ENCODE measurements at places on chromosomes 16 and 17.

GRCh38 chr17:50055055-50055425 is 870 bp upstream of the ITGA3 start:
- no peak for DNase-seq

DNA sequence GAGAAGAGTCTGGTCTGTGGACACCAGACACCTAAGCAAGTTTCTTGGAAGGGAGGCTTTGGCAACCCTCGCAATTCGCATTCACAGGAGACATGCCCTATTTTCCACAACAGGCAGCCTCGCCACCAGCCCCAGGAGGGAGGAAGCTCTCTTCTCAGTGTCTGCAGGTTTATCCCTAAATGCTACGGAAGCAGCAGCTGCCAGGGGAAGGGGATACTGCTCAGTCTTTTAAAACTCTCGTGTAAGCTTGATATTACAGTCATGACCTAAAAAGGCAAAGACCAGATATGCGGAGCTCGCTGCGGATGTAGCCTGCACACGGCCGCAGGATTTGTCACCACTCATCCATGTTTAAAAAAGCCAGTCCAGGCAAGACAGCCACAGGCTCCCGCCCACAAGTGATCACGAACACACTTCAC is 159.2 kb upstream of the RPH3AL start:
- no peak for DNase-seq

DNA sequence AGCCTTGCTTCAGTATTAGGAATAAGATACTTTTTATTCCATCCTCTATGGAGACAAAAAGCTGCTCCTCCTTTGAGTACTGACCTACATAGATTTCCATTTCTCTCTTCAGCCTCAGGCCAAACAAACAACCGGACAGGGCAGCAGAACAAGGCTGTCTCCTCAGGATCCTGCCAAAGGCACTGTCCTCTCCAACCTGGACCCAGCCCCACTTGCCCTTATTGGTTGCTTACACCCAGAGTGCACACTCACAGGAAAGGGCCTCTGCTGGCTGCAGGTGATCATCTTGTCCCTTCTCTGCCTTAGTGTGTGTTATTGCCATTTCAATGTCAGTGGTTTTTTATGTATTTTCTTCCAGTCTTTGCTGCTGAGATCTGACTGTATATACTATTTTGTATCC is 26.6 kb downstream of the LIG3 start:
- no peak for DNase-seq

- no peak for DNase-seq
Observed at GRCh38 chr16:88350922-88351321, 31.8 kb upstream of the ZNF469 start.

GRCh38 chr17:44998646-44999045 is 30.5 kb upstream of the C1QL1 start:
- DNase-seq = no peak

DNA sequence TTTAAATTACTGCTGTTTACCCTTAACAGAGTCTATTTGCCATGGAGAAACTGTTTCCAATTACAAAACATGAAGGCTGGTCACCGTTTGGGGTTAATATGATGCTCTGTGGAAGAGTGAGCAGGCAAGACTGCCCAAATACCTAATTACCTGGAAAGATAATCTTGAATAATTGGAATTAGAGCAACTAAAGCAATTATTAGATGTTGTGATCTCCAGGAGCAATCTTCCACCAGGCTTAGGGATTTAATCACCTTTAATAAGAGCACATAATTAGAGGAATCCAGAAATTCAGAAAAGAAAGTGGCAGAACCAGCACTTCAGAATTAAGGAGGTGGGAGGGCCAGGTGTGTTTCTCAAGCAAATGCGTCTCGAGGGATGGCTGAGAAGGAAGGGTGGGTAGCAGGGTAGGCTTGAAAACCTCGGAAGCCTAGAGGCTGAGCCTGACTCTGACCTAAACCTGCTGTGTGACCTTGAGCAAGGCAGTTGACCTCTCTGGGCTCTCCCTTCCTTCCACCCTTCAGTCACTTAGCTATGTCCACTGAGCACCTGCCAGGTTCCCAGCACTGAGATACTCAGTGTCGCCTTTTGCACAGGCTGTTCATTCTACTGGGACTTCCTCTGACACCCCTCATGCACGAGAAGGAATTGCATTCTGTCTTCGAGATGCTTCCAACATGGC is 113.2 kb downstream of the GSG1L start:
- no peak for DNase-seq

DNA sequence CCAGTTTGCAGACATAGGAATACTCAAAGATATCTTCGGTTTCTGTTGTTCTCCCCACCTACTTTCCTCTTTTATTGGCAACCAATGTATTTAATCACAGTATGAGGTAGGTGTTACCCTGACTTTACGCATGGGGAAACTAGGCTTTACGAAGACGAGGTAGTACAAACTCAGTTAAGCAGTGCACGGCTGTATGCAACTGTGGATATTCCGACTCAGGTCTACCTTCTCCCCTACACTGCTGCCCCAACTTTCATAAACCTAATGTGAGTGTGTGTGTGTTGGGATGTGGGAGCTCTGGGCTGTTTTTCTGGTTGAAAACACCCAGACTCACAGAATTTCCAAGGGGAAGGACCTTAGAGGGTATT is 1.2 kb upstream of the GPT2 start:
- no peak for DNase-seq

DNA sequence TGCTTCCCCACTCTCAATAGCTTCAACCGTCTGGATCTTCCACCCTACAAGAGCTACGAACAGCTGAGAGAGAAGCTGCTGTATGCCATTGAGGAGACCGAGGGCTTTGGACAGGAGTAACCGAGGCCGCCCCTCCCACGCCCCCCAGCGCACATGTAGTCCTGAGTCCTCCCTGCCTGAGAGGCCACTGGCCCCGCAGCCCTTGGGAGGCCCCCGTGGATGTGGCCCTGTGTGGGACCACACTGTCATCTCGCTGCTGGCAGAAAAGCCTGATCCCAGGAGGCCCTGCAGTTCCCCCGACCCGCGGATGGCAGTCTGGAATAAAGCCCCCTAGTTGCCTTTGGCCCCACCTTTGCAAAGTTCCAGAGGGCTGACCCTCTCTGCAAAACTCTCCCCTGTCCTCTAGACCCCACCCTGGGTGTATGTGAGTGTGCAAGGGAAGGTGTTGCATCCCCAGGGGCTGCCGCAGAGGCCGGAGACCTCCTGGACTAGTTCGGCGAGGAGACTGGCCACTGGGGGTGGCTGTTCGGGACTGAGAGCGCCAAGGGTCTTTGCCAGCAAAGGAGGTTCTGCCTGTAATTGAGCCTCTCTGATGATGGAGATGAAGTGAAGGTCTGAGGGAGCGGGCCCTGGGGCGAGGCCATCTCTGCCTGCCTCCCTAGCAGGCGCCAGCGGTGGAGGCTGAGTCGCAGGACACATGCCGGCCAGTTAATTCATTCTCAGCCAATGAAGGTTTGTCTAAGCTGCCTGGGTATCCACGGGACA is 11.1 kb upstream of the CLEC18A start:
- DNase-seq = no peak

GRCh38 chr16:50997679-50998078 is 153.4 kb downstream of the SALL1 start:
- no peak for DNase-seq

- DNase-seq = no peak
Observed at GRCh38 chr17:27461192-27461859, 5.1 kb downstream of the KSR1 start.

DNA sequence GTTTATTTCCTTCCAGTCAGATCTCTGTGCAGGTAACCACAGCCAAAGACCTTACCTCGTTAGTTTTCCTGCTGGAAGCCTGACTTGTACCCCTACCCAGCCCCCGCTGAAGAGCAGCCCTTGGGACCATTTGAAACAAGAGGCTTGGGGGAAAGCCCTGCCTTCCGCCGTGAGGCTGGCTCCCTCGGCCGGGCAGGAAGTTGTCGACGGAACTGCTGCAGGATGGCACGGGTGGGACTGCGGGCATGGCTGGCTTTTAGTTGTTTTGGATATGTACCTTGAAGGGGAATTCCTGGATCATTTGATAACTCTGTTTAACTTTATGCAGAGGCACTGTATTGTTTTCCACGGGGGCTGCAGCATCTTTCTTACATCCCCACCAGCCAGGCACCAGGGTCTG is 49.0 kb upstream of the ENDOV start:
- DNase-seq = no peak

GRCh38 chr17:41687828-41688640 is 651 bp upstream of the EIF1 start:
- no peak for DNase-seq

GRCh38 chr17:14307560-14308024 is 6.7 kb downstream of the HS3ST3B1 start:
- no peak for DNase-seq

- DNase-seq = no peak
Observed at GRCh38 chr17:16286947-16287562, 66.2 kb downstream of the CENPV start.

GRCh38 chr16:51222016-51222415 is 70.9 kb upstream of the SALL1 start:
- DNase-seq = no peak

GRCh38 chr17:73711184-73711583 is 66.9 kb upstream of the SDK2 start:
- DNase-seq = no peak

DNA sequence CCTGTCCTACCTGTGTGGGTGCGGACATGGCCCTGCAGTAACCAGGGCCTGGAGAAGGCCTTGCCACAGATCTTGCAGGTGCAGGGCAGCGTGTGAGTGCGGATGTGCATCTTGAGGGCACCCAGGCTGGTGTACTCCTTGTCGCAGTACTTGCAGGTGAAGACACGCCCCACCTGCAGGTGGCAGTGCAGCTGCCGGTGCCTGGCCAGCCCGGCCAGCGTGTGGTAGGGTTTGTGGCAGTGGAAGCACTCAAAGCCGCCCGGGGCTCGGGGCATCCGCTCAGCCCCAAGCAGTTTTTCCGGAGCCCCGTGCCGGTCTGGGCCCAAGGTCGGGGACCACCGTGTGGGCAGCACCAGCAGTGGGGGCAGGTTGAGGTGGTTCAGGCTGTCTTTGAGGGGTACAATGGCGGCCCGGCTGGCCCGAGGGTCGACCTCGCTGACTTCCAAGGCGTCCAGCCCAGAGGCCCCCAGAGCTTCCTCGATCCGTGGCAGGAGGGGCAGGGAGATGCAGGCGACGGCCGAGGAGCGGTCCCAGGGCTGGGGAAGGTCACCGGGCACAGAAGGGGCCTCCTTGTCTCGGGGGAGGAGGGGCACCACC is 5.1 kb downstream of the SNAI3 start:
- DNase-seq = no peak

- DNase-seq = no peak
Observed at GRCh38 chr17:66778531-66779236, 56.2 kb upstream of the CACNG5 start.

DNA sequence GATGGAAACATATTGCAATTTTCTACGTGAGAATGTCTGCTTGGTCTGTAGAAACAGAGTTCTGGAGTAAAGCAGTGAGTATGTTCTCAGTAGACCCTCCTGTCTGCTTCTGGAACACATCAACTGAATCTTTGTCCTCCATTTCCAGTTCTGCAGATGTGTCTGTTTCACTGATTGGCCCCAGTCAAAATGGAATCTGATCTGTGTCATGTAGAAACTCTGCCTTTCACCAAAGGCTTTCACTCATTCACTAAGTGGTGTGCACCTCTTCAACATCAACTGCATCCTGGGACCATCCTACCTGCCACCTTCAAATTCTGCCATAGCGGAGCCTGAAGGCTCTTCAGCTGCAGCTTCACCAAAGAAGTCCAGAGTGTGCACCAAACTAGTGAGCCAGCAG is 2.8 kb upstream of the ZNF267 start:
- no peak for DNase-seq

- no peak for DNase-seq
Observed at GRCh38 chr16:12345349-12345748, 368.8 kb downstream of the SNX29 start.

GRCh38 chr16:51952500-51952899 is 594.4 kb downstream of the TOX3 start:
- no peak for DNase-seq

DNA sequence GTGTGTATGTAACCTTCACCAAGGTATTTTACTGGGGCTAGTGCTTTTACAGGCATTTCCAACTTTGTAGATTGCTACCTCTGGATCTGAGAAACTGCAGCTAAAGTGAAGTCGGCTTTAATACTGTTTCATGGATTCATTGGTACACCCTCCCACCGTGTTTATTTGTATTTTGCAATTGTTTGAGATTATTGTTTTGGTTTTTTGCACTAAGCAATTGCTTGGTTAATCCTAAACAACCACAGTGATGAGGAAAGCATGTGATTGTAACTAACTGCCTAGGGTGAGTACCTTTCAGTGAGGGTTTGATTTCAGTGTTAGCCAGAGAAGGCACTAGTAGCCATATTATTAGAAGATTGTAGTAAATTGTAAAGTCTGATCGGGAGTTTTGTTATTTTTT is 3.3 kb downstream of the LUC7L3 start:
- DNase-seq = no peak

DNA sequence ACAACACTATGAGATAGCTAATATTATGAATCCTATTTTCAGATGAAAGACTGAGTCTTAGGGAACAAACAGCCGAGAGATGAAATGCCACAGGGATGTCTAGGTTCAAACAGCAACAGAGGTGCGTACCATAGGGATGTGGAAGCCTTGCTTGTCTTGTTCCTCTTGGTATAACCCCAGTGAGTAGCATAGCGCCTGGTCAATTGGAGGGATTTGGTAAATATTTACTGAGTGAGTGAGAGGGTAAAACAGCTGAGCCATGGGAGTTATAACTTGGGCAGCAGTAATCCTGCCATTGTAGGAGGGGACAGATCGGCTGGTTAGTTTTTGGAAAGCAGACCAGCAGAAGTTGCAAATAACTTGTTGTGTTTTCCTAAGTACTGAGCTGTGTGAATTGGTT is 80.2 kb downstream of the WWOX start:
- DNase-seq = no peak

DNA sequence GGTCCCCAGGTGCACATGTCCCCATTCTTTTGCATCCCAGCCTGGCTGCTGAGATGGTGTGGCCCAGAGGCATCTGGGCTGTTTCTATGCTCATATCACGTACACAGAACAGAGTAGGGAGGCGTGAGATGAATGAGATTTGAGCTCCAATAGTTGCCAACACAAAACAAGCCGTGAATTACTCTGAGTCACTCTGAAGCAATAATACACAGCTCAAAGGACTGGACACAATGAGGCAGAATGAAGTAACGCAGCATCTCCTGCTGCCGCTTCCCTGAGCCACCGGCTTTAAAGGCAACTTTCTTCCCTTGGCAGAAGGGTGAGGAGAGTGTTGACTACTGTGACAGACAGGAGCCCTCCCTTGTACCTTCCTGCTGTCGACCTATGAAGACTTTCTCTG is 33.9 kb upstream of the CLEC18B start:
- DNase-seq = no peak

DNA sequence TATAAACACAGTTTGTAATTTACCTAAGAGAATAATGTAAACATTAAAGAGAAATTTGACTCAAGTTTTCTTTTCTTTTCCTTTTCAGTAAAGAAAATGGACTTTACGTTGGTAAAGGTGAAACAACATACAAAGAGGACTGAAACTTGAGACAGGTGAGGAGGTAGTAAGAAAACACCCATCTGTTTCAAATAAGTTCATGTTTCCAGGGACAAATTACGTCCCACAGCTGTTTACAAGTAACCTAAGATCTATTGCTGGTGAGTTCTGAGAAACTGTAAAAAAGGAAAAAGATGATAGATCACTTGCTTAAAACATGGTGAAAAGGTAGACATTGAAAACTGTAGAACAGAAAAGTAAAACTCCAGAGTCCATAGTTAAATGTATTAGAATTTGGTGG is 4.8 kb upstream of the ABCA5 start:
- no peak for DNase-seq
